ENCODE measurements at places on chromosomes 6 and 20. TPM values are rescaled to one million over a fixed set of nuclear protein-coding genes. Genes with fewer than 3 reads are reported as not detected.

OLIG3 gene
- 0.26 TPM for total RNA-seq

- H3K27ac ChIP-seq, result no peak overlapping the region
- no peaks in the 10 kb centered on the region for H3K36me3 ChIP-seq
These were observed 121.6 kb upstream of the BEND6 start for GRCh38 chr6:56833127-56833791.

GNRH2 gene
- total RNA-seq, result 0.90 TPM

DNA sequence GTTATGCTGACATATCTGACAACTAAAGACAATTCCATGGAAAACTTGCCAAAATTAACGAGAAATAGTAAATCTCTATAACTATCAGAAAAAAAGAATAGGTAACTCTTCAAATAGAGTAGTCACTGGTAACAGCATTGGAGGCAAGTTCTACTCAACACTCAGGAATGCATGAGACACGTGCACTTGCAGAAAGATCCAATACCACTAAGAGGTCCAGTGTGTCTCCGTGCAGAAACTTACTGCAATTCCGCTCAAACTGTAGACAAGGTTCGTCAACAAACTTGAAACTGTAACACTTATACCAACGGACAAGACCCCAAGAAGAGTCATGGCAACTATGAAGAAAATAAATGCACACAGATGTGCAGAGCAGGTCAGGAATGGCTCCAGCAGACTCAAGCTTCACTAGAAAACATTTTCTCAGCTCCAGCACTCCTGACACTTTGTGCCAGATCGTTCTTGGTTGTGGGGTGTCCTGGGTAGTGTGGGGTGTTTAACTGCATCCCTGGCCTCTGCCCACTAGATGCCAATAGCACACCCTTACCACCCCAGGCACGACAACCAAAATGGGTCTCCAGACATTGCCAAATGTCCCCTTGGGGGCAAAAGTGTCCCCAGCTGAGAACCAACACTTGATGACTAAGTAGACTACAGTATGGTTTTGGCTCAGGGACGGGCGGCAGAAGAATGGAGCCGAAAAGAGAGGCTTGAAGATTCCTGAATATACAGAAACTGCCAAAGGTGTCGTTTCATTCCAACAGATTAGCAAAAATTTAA lies 134.8 kb downstream of the DTNBP1 start:
- no peaks in the 10 kb centered on the region for H3K27me3 ChIP-seq
- H3K27ac ChIP-seq, result no peak overlapping the region
- H3K4me3 ChIP-seq, result no peak overlapping the region
- H3K36me3 ChIP-seq, result peaks cover 7% of the 10 kb centered on the region

GPSM3 gene
- total RNA-seq, result 82.0 TPM

DNA sequence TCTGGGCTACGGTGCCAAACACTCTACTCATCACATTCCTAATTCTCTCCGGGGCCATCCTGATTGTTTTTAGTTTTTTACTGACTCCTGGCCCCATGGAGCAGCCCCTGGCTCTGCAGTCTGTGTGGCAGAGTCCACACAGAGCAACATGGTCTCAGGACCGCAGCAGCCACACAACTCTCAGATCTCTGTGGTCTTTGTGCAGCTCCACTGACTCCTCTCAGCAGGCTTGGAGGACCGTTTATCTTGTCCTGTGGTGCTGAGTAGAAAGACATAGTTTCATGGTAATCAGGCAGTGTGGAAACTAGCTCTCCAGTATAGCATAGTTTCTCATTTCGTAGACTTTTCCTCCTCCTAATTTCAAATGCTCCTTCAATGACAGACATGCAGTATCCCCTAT lies 168.4 kb downstream of the EDN1 start:
- H3K27me3 ChIP-seq, result no peaks in the 10 kb centered on the region
- no peak overlapping the region for H3K27ac ChIP-seq
- no peaks in the 10 kb centered on the region for H3K4me1 ChIP-seq

DNA sequence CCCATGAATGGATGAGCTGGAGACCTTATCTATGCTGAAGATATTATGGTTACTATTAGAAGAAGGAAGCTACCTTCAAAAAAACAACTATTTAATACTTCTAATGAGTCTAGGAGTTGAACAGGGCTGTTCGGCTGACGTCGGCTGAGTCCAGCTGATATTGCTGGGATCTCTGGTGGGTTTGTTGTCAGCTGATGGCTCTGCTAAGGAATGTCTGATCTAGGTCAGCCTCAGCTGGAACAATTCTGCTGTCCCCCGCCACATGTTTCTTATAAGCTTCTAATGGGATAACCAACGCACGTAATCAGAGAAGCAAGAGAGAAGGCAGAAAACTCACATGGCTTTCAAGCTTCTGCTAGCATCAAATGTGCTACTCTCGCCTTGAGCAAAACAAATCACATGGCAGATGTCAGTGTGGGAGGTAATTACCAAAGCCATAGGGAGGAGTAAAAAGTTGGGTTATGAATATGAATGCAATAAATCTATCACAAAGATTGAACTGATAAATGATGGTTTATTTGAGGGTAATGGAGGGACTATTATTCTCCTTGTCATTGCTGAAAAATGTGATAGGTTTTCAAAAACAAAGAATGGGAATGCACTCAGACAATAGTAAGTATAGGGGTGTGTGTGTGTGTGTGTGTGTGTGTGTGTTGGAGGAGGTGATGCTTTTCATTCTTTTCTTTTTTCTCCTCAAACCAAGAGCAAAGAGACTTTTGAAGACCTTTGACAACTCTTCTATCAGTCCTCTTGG lies 71.5 kb downstream of the BTBD3 start:
- H3K27ac ChIP-seq, result no peak overlapping the region
- DNase-seq, result no peak
- no peaks in the 10 kb centered on the region for H3K36me3 ChIP-seq
- no peaks in the 10 kb centered on the region for H3K27me3 ChIP-seq

DNA sequence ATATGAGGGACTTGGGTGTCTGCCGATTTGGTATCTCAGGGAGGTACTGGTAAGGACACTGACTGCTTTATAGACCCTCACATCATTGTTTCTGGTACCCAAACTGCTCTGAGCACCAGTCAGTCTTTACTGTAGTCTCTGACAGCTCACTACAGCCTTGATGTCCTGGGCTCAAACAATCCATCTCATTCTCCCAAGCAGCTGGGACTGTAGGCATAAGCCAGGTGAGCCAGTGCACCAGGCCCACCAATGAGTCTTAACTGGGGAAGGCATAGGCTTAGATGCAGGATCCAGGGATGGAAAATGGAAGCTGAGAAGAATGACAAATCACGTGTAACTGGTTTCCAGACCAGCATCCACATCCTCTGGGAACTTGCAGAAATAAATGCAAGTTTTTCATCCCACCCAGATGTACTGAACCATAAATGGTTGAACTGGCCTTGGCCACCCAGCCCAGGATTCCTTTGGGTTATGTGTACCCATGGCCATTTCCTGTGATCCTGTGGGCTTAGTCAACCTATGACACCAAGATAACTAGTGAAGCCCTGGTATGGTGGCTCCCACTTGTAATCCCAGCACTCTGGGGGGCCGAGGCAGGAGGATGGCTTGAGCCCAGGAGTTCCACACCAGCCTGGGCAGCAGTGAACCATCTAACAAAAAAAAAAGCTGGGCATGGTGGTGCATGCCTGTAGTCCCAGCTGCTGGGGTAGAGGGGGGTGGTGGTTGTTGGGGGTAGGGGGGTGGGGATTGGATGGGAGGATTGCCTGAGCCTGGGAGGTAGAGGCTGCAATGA lies 5.8 kb downstream of the TUBB start:
- peaks cover 33% of the 10 kb centered on the region for H3K4me1 ChIP-seq
- no peak for DNase-seq
- no peak overlapping the region for H3K27ac ChIP-seq
- H3K36me3 ChIP-seq, result peaks cover 52% of the 10 kb centered on the region
- H3K4me3 ChIP-seq, result no peak overlapping the region
- H3K27me3 ChIP-seq, result no peaks in the 10 kb centered on the region

PLAGL2 gene
- 120 TPM for total RNA-seq

DNA sequence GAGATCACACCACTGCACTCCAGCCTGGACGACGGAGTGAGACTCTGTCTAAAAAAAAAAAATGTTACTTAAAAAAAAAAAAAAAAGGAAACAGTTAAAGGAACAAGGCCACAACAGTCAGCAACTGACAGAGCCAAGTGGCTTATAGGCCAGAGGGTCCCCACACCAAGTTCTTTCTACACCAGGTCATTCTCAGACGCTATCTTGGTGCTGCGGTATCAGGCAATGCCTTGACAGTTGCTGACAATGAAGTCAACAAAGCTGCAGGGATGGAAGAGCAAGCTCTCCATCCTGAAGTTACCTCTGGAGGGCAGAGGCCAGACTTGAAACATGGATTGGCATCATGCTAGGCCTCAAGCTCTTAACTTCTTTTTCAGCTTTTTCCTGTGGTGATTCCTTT lies 31.9 kb downstream of the COMMD7 start:
- no peak overlapping the region for H3K4me3 ChIP-seq
- no peaks in the 10 kb centered on the region for H3K27me3 ChIP-seq
- H3K27ac ChIP-seq, result no peak overlapping the region
- H3K4me1 ChIP-seq, result no peaks in the 10 kb centered on the region

- no peak overlapping the region for H3K4me3 ChIP-seq
- no peaks in the 10 kb centered on the region for H3K36me3 ChIP-seq
These were observed 54.3 kb upstream of the CNR1 start for GRCh38 chr6:88220493-88220892.

ABHD16B gene
- not detected for total RNA-seq

DNA sequence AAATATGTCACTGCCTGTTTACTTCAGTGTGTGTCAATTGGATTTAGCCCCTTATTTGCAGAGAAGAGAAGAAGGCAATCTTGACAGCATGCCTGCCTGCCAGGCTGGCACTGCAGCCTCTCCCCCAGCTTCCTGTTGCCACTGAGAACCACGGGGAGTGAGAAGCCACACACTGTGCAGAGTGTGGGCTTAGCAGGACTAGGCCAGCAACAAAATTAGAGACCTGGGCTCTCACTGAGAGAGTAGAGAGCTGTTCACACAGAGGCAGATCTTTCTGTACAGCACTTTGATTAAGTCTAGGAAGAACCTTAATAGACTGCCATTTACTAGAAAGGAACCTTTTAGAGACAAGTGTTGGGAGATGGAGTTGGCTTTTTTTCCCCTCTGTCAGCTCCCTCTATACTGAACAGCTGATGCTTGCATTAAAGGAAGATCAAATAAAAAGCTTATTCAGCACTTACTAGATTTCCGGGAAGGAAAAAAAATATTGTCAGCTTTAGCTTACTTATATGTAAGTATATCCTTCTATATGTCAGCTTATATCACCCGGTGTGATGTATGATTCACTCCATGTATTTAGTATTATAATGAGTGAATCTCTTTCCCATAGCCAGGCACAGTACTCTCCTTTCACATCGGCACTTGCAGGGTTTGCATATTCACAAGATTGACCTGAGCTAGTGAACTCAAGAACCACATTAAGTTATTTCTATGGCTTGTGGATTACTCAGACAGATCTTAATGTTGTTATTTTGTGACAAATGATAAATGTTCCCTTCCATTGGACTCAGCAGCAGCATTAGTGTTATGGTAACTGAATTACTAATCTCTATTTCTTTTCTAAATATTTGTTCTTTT lies 851.0 kb upstream of the EPHA7 start:
- no peak for DNase-seq
- no peaks in the 10 kb centered on the region for H3K4me1 ChIP-seq
- no peaks in the 10 kb centered on the region for H3K27me3 ChIP-seq

MAS1 gene
- not detected for total RNA-seq

DNA sequence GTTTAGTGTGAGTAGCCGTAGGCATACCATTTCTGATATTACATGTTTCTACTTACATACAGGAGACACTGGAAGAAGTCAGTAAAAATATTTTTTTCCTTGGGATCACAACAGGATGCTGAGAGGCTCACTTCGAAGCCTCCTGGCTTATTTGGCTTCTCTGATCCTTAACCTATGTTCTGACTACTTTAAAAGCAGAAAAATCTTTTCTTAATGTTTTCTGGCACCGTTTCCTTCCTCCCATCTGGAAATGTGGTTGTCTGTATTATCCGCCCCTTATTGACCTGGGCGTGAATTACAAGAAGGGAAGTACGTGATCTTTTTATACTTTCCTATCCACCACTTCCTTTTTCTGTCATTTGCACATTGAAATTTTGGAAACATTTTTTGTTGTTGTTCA lies 379.6 kb downstream of the COL12A1 start:
- H3K36me3 ChIP-seq, result no peaks in the 10 kb centered on the region
- no peak for DNase-seq
- H3K4me1 ChIP-seq, result no peaks in the 10 kb centered on the region
- H3K27ac ChIP-seq, result no peak overlapping the region

DNA sequence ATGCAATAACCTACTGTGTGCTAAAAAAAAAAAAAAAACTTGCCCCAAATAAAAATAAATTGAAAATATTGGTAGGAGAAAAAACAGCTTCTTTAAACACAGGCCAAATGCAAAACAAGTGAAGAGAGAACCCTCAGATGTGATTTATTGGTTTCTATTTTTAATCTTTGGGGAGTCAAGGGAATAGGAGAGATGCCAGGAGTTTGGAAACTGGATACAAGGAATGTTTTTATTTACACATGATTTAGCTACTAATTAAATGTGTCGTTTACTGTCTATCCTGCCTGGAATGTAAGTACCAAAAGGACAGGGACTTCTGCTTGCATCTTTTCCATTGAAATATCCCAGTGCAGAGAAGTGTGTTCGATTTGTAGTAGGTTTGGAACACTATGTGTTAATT lies 810.7 kb downstream of the MAFB start:
- H3K27ac ChIP-seq, result no peak overlapping the region
- no peaks in the 10 kb centered on the region for H3K27me3 ChIP-seq
- DNase-seq, result no peak
- H3K4me3 ChIP-seq, result no peak overlapping the region
- no peaks in the 10 kb centered on the region for H3K36me3 ChIP-seq
- no peaks in the 10 kb centered on the region for H3K4me1 ChIP-seq

TSBP1 gene
- not detected for total RNA-seq
